ENCODE measurements at places on chromosomes 5 and 9.

DNA sequence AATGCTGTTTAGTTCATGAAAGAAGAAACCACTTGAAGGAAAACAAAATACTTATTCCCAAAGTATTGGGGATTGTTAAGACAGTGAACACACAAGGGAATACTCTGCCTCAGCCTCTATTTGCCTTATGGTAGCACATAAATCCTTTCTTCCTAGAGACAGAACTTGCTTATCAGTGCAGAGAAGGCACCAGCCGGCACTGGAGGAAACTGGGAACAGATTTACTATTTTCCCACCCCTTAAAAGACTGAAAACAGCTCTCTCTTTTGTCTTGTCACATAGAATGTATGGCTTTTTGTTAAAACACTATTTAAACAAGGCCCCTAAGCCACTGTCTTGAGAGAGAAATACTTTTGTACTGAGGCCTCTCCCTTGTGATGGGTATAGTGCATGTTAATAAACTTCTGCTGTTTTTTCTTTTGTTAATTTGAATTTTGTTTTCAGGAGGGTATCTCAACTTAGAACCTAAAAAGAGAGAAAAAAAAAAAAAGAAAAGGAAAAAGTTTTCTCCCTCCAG is 40.7 kb upstream of the EDIL3 start:
- no peak for DNase-seq

GRCh38 chr5:67731886-67732285 is 483.7 kb upstream of the PIK3R1 start:
- DNase-seq = no peak

DNA sequence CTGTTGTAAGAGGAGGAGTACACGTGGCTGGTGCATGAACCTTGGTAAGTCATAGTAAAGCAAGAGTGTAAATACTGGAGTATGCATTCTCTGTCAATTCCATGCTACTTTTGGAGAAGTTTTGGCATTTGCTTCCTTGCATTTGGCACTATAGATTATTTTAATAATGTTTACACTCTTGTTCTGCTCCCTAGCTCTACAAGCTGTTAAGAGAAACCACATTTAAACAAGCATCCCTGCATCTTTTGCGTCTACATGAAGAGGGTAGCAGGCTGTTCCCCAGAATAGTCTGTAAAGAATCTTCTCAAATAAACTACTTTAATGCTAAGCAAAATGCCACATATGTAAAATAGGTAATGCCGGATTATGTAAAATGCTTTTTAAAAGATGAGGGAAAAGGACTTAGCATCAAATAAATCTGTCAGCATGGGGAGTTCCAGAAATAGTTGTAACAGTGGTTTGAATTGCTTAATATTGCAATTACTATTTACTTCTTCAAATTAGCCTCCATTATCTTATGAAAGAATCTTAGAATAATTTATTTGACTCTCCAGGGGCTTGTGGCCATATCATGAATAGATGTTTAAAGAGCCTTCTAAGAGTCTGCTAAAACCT is 2127.3 kb upstream of the WWC1 start:
- no peak for DNase-seq

- no peak for DNase-seq
Observed at GRCh38 chr9:133107961-133108793, 12.9 kb downstream of the RALGDS start.

DNA sequence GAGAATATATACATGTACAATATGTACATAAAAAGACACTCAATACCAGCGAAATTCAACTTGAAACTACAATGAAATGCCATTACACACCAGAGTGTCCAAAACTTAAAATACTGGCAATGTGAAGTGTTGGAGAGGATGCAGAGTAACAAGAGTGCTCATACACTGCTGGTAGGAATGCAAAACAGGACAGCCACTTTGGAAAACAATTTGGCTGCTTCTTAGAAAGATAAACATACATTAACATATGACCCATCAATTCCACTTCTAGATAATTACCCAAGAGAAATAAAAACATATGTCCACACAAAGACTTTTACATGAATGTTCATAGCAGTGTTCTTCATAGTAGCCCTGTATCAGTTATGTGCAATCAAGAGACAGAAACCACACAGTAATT is 39.4 kb upstream of the BARX1 start:
- no peak for DNase-seq

Data from activated CD4-positive, CD25-positive, alpha-beta regulatory T cell (primary cell).